AG09309 (cell line): ENCODE measurements at places on chromosomes 4 and X.

DNA sequence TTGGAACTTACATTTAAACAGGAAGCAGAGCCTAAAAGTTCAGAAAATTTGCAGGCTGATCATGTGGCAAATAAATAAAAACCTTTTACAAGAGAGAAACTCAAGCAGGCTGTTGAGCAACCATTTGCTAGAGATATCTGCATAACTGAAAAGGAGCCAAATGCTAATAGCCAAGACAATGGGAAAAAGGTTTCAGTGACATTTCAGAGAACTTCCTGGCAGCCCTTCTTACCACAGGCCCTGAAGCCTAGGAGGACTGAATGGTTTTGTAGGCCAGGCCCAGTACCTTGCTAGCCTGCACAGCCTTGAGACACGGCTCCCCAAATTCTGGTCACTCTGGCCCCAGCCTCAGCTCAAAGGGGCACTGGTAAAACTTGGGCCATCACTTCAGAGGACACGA is 945.1 kb downstream of the ADGRL3 start:
- no peak for DNase-seq

DNA sequence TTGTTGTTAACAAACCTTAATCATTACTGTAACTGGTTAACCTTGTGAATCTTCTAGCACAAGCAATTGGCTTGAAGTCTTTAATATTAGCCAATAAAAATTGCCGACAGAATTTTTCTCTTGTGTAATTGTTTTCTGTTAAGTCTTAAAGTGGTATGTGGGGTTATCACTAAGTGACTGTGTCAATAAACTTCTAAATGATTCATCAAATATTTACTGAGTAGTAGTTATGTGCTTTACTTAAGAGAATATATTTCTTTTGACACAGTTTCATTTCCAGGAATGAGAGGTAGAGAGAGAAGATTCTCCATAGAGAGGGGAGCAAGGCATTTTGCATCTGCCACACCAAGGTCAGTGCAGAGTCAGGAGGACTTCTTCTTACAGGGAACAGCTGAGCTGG is 2361.6 kb upstream of the AGA start:
- no peak for DNase-seq

GRCh38 chr4:152464030-152464823 is 71.7 kb downstream of the FBXW7 start:
- no peak for DNase-seq

GRCh38 chr4:180792541-180792940 is 1450.7 kb upstream of the TENM3 start:
- no peak for DNase-seq

DNA sequence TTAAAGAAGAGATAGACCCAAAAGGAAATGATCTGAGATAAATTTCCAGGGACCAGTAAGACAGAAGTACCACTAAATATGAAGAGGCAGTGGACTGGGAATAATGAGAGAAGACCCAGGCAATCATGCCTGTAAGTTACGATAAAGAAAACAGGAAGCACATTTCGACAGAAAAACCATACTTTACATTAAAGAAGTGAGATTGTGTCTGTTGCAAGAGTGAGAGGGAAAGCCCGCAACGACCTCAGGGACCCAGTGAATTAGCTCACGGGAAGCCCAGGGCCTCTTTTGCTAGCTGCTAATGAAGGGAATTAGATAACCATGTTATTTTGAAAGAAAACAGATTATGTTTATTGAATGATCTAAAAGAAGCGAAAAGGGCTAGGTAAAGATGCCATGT is 28.9 kb upstream of the ACSL1 start:
- DNase-seq, result no peak

- DNase-seq, result no peak
Observed at GRCh38 chr4:87911252-87911774, 64.2 kb upstream of the SPP1 start.

DNA sequence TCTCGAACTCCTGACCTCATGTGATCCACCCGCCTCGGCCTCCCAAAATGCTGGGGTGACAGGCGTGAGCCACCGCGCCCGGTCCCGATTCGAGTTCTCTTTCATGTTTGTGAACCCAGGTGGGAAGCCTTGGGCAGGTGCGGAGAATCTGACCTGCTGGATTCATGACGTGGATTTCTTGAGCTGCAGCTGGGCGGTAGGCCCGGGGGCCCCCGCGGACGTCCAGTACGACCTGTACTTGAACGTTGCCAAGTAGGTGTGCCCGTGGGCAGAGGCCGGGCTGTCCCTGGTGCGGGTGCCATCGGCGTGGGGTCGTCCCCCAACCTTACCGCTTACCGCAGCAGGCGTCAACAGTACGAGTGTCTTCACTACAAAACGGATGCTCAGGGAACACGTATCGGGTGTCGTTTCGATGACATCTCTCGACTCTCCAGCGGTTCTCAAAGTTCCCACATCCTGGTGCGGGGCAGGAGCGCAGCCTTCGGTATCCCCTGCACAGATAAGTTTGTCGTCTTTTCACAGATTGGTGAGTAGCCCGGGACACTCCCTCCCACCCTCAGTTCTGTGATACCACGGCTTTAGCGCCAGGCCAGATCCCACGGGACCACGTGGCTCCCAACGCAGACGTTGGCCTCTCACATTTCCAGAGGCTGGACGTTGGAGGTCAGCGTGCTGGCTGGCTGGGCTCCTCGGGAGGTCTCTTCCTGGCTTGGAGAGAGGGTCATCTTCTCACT is 15.6 kb downstream of the IL3RA start:
- no peak for DNase-seq

- peak; percentile 78 for DNase-seq
Observed at GRCh38 chr4:19947349-19947748, 304.4 kb upstream of the SLIT2 start.

DNA sequence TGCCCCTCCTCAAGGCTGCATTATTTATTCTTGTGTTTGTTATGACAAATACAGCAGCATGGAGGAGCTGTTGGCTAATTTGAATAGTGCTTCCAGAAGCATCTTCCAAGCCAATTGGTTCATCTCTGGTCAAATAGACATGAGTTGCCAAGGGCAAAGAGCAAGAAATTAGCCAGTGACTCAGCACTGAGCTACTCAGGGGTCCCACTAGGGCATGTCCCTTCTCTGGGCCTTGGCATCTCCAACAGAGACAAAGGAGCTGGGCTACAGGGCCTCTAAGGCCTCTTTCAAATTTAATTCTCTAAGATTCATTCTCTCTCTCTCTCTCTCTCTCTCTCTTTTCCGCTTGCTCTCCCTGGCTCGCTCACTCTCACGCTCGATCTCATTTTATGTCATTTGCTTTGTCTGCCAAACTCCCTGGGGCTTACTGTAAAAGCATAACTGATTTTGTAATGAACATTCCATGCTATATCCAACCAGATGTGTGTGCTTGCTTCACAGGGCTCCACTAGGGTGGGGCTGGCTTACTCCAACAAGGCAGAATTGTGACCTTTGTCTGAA is 86.7 kb upstream of the MAGEA4 start:
- peak; percentile 91 for DNase-seq

- DNase-seq, result no peak
Observed at GRCh38 chr4:183747931-183748670, 89.0 kb downstream of the TRAPPC11 start.

DNA sequence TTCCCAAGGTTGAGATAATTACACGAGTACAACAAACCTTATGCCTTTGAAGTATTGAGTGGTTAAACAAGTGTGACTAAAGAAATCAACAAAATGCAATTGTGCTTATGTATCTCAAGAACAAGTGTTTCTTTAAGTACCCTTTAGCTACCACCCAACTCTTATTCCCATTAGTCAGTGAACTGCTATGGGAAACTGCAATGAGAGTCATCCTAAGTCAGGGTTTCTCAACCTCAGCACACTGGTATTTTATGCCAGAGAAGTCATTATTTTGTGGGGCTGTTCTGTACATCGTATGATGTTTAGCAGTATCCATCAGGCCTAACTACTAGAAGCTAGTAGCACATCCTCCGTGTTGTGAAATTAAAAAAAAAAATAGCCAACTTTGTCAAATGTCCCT is 549.1 kb upstream of the BOD1L1 start:
- no peak for DNase-seq
